ENCODE measurements at places on chromosomes 3 and 15.

DNA sequence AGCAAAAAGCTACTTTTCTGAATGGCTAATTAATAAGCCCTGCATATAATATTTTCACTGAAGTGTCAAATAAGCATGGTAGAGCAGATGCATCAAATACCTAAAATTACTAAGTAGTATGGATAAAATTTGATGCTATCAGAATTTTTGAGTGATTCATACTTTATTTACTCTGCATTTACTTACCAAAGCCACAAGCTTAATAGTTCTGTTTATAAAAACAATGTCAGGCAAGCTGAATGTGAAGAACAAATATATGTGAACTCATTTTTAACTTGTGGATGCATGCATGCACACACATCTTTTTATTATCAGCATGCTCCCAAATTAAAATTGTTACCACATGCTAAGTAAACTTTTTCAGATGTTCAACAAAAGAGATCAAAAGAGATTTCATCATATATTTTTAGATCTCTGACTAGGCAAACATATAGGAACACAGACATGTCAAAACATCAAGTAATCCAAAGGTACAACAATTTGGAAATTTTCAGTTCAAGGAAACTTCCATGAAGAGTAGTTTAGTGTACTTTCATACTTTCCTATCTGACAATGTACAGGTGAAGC, 969.4 kb downstream of the ROBO1 start:
- DNase-seq: no peak

GRCh38 chr3:147420353-147421183, 11.4 kb downstream of the ZIC1 start:
- DNase-seq: no peak

DNA sequence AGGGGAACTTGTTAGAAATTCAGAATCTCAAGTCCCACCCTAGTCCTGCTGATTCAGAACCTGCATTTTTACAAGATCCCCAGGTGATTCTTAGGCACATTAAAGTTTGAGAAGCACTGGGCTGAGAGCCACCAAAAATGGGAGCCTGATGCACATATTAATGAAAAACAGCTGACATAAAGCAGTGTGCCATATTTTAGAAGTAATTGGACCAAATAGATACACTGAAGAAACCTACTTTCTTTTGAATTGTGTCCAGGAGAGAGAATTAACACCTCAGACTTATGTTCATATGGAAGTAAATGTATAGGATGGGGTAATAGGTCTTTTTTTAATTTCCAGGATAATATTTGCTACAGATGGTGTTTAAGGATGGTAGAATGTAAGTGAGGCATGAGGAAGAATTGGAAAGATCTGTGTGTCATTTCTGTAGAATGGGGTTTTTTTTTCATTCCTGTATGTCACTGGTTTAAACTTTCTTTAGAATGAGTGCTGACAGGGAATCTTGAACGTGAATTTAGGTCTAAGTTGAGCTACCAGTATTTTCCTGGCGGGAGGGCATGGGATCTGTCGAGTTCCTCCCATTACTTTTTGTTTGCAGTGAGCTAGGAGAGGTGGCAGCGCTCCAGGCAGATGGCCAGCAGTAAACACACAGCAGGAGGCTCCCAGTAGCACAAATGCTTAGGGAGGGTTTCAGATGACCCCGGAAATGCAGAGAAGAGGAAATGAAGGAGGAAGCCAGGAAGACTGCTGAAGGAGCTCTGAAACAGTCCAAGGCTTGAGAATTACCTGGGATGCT, 185.6 kb downstream of the PLCL2 start:
- DNase-seq: peak; percentile 67

DNA sequence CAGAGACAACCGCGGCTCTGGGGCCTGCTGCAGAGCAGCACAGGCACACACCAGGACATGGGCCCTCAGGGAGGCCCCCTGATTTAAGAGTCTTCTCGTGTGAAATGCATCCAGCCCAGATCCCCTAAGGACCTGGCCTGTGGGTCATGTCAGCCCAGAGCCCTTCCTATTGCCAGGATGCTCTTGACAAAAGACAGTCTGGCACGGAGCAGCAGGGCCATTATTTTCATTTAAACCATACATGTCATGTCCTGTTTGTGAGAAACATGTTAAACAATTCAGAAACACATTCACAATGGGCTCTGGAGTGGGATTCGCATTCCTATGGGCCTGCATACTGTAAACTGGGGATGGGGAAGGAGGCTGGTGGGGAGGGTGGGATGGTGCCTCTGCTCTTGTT, 367.4 kb upstream of the WNT5A start:
- DNase-seq: no peak

GRCh38 chr3:31955581-31955980, 25.5 kb downstream of the OSBPL10 start:
- DNase-seq: no peak

DNA sequence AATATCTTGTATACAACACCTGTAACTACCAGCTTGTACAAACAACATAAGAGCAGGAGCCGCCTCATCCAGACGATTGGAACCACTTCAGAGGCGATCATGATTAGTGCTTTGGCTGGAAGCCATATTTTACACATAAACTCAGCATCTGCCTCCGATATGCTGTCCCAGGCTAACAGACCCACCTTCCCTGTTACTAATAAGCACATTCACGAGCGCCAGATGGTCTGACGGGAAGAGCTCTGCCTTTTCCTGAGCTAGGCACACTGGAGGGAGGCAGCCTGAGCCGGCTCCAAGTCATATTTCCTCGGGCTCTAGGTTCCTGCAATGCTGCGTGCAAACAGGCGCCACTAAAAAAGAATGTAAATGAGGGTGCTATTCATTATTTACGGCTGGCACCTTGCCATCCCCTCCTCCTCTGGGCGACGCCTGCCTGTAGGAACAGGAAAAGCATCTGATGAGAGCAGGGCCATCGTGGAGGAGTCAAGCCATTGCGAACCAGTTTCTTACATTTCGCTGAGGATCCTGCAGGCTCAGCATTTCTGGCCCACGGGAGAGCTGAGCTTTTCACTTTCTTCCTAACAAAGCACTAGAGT, 98.2 kb downstream of the ANXA2 start:
- no peak for DNase-seq

DNA sequence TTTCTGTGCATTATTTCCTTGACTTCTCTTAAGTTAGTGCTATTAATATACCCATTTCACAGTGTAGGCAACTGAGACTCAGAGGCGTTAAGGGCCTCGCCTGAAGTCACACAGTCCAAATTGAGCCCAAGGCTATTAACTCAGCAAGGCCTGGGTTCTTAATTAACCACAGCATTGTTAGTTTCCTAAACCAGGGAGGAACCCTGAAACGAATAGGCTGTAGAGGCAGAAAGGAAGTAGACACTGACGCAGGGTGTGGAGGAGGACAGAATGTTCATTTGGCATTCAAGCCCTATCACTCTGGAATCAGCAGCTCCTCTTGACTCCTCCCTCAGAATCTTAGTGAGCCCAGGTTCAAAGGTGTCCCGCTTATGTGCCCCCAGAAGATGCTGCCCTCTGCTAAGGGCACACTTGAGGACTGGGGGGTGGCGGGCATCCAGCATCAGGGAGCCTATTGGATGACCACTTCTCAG, 13.9 kb downstream of the ARHGEF3 start:
- peak; percentile 35 for DNase-seq

- no peak for DNase-seq
Observed at GRCh38 chr15:100941536-100941935, 22.4 kb downstream of the LRRK1 start.

DNA sequence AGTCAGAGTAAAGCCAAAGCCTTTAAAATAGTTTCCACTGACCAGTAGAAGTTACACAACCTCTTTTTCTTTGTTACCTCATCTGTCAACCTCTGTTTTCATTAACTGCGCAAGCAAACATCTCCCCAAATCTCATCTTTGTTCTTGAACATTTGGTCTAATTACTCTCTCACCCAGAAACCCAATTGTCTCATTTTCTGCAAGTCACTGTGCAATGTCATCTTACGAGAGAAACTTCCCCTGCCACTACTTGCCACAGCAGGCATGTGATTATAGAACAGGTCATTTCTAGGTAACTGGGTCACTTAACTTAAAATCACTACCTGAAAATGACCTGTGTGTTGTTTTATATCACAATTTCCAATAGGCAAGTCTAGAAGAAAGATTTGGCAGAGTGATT, 159.4 kb downstream of the SI start:
- no peak for DNase-seq

- DNase-seq: no peak
Observed at GRCh38 chr3:80526153-80526552, 758.4 kb upstream of the ROBO1 start.

DNA sequence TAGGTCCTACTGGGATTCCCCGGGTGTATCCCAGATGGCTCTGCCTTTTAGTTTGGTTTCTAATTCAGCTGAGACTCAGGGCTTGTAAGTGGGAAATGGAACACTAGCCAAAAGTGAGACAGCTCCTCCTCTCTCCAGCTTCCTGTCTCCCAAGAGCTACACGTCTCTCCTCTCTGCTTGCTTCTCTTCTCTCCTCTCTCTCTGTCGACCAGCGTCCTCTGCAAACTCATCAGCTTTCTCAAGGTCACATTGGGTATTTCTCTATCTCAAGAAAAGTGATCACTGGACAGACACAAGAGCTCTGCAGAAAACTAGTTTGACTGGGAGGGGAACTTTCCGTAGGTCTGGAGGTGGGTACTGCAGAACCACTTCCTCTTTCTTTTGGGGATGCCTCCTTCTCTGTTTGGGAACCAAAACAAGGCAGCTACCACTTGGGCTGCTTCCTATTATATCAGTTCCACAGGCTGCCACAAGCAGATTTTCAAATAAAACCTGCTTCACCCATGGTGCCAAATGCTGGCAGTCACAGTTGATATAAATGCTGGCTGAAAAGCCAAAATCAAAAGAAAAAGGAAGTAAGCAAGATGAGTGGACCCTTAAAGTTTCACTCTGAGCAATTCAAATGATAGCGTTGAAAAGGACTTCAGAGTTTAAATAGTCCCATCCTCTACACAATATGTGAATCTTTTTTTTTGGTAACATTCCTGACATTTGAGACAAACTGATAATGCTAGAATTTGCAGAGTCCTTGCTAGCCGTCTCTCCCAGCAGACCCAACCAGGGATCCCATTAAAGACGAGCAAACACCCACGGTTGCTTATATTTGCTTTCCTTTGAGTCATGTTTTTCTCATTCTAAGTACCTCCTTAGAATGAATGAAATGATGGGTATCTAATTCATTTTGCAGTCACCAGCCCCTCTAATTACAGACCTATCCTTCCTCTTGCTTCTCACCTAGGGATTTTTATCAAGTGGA, 7.2 kb upstream of the DYNC1LI1 start:
- DNase-seq: no peak

DNA sequence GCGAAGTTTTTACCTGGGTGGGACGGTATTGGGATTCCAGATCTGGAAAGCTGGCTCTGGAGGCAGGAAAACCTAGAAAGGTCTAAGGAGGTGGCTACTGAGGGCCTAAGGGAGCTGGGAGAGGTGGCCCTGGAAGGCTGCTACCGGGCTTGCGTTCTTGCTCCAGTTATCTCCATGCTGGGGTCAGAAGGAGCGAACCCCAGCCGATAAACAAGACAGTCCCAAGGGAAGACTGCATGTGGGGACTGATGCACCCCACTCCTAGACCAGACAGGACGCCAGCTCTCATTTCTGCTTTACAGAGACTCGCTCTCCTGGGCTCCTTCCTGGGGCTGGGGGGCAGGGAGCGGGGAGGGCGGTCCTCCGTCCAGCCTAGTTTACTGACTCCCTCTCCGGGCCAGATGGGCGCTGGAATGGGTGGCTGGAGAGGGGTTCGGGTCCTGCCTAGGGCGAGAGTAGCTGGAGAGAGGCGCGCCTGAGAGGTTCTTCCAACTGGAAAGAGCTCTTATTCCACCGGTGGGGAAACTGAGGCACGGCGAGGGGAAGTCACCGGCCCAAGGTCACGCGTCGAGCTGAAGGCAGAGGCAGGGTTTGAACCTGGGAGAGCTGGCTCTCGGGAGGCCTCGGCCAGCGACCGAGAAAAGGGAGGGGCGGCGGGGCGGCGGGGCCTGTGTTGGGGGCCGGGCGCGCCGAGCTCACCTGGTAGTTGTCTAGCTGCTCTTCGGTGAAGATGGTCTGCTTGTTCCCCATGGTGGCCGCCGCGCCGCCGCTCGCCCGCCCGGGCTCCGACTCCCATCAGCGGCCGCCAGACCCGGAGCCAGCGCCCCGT, 565 bp downstream of the CIB2 start:
- no peak for DNase-seq

DNA sequence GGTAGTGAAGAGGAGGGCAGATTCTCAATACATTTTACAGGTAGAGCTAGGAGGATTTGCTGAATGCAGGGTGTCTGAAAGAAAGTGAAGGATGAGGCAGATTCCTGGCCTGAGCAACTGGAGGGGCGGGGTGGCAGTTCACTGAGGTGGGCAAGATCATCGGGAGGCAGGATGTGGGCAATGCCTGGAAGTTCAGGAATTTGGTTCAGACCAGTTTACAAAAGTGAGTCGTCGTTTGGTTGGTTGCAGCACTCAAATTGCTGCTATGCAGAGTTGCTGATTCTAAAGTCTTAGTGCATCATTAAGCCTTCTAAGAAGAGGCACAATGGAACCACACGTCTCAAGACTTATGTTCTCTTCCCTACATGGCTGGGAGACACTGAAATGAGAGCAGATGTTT, 134.0 kb downstream of the MFSD1 start:
- no peak for DNase-seq

- peak; percentile 86 for DNase-seq
Observed at GRCh38 chr15:42024303-42024702, 3.5 kb upstream of the PLA2G4E start.

- no peak for DNase-seq
Observed at GRCh38 chr3:7847021-7847420, 654.6 kb upstream of the LMCD1 start.

- DNase-seq: no peak
Observed at GRCh38 chr15:70048578-70049514, 48.9 kb downstream of the TLE3 start.

GRCh38 chr3:156300929-156301840, 180.8 kb downstream of the KCNAB1 start:
- no peak for DNase-seq

- DNase-seq: no peak
Observed at GRCh38 chr15:96670389-96670788, 339.9 kb downstream of the NR2F2 start.

DNA sequence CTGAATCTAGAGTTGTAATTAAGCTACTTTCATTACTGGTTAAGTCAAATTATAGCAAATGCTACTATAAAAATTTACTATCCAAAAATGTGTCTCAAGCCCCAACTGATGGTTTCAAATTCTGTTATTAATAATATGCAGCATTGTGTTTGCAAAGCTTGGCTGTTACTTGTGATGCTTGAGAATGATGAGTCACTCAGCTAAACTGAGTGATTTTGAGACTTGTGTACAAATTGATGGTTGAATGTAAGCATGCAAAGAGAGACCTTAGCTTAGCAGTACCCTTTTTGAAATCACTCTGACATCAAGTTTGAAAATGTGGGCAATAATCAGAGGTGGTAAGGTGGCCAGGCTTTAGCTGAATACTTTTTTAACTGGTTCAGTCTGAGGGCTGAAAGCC, 27.6 kb downstream of the OPA1 start:
- no peak for DNase-seq

GRCh38 chr3:13081603-13082360, 8.6 kb upstream of the IQSEC1 start:
- DNase-seq: no peak
